OCI-LY7 (cell line): ENCODE measurements at places on chromosomes 11 and 22. TPM values are rescaled to one million over a fixed set of nuclear protein-coding genes. Genes with fewer than 3 reads are reported as not detected.

DNA sequence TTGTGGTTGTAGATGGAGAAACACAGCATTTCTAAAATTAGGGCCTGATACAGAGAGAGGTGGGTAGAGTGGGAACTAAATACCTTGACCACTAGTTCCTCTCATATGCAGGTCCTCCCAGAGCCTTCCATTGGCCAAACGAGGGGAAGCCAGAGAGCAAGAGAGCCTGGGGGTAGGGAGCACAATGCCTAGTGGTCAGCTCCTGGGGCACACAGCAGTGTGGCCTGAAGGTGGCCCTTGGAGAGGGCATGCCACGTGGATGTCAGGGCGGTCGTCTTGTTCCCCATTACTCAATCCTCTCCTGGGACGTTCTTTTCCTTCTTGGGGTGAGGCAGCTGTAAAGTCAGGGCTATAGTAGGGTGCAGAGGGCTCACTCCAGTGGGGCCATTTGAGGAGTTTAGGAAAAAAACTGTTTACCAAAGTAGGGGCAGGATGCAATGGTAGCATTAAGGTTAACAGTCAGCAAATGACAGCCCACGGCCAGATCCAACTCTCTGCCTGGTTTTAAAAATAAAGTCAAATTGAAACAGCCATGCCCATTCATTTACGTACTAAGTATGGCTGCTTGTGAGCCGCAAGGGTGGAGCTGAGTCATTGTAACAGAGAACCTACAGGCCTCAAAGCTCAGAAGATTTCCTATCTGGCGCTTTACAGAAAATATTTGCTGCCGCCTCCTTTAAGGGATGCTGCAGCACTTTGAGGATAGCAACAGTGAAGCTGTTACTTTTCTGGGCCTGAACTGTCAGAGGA is 7.6 kb downstream of the MYO18B start:
- DNase-seq, result no peak

GRCh38 chr22:39839204-39839603 is 54.4 kb downstream of the ENTHD1 start:
- peak; percentile 6 for DNase-seq

GRCh38 chr22:16699326-16699725 is 106.7 kb upstream of the CCT8L2 start:
- no peak for DNase-seq

DNA sequence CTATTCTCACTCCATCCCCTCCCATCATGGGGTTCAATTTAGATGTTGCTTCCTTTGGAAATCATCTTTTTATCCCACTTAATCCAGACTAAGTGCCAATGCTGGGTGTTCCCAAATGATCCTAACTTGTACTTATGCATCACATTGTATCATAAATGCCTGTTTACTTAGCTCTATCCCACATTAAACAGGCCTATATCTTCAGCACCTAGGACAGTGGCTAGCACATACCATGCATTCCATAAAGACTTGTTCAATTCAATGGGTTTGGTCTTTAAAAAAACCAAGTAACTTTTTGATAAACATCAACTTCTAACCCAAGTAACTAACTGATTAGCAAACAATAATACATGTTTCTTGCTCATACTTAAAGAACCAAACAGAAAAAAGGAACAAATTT is 40.6 kb downstream of the RSF1 start:
- DNase-seq, result no peak

DNA sequence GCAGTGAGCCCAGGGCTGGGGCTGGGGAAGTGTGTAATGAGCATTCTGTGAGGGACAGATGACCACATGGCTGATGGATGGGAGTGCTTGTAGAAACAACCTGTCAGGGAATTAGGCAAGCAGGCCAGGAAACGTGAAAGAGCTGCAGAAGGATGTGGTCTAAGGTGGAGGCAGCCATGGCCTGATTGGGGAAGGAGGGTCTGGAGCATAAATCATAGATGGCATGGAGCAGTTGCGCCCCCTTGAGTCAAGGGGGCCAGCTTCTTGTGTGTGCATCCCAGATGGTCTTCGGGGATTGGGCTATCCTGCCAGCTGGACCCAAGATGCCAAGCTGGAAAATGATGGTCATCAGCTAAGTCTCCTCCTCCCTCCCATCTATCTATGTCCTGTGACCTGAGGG is 119.4 kb upstream of the CLPB start:
- DNase-seq, result peak; percentile 29

DNA sequence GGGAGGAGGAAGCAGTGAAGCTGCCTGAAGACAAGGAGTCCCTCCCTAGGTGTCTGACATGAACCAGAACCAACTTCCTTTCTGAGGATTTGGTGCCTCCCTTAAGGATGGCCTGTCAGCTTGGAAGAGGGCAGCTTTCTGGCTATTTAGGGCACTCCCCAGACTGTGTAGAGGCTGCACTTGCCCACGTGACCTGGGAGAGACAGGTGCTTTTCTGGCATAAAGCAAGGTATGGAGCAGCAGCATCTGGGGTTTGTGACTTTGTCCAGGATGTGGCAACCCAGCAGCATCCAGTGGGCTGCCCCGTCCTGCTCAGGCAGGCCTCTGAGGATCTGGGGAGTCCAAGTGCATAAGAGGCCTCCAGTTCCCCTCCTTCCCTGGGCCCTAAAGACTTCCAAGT is 42.0 kb upstream of the TLCD5 start:
- DNase-seq, result no peak

DNA sequence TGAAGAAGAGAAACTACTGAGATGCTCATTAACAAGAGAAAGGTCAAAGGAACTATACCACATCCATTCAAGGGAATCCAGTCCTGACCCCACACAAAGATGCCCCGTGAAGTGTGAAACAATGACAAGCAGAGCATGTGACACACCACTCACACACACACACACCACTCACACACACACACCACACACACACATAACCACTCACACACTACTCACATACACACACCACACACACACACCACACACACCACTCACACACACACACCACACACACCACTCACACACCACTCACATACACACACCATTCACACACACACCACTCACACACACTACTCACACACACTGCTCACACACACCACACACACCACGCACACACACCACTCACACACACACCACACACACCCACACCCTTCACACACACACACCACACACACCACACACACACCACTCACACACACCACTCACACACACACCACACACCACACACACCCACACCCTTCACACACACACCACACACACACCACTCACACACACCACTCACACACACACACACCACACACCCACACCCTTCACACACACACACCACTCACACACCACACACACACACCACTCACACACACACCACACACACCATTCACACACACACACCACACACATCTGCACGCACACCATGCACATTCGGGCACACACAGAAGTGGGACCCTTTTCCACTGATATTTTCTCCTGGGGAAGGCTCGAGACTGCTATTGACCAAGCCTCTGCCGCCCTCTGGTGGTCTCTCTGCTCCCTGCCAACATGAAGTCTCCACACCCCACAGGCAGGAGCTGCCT is 32.0 kb upstream of the COMT start:
- DNase-seq, result peak; percentile 89

GRCh38 chr22:24434471-24435322 is 7.3 kb downstream of the ADORA2A start:
- peak; percentile 97 for DNase-seq

DNA sequence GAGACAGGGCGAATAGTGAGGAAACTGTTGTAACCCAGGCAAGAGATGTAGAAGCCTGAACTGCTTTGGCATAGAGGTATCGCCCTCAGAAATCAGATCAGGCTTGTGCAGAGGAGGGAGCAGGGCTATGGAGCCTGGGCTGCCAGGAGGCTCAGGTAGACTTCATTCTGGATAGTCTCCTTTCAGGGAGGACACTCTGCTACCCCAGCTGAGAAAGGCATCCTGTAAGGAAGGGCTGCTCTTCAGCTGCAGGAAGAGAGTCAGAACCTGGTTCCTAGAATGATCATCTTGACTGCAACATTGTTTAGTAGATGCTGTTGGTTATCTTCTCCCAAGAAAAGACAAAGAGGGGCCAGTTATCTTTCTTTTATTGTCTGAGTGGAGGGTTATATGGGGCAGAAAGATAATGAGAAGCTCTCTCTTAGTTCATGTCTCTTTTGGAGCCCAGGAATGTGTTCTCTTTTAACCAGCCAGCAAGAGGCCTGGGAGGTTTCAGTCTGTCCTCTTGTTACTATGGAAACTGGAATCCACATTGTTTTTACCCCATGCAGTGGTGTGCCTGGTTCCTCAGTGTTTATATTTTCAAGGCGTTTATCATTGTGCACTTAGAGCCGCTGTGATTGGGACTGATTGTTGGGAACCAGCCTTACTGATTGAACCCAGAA is 95.7 kb downstream of the STIM1 start:
- DNase-seq, result no peak

- DNase-seq, result no peak
Observed at GRCh38 chr11:104926771-104927611, 28.7 kb upstream of the CASP12 start.

- no peak for DNase-seq
Observed at GRCh38 chr11:22197139-22198005, 4.5 kb downstream of the ANO5 start.

GRCh38 chr22:24441406-24442351 is 14.3 kb downstream of the ADORA2A start:
- no peak for DNase-seq

DNA sequence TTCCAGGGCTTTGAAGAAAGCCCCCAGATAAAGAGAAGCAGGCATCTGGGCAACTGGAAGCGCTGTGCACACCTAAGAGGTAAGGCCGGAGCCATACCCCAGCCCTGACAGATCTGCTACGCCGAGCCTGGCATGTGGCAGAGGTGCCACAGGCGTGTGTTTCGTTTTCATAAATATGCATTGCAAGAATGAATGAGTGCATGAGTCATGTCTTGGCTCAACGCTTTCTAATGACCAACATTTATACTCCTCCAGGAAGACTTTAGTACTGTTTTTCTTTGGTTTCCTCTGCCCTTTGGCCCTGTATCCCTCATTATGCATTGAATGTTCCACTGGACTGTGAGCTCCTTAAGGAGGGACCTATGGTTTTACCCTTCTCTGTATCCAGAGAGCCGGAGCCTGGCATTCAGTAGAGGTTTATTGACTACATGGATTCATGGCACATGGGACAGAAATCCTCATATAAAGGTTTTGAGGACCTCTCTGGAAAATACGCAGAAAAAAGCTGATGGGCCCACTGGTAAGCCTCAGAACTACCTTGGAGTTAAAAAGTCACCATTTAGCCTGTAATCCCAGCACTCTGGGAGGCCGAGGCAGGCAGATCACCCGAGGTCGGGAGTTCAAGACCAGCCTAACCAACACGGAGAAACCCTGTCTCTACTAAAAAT is 38.9 kb upstream of the CSNK2A3 start:
- no peak for DNase-seq

DNA sequence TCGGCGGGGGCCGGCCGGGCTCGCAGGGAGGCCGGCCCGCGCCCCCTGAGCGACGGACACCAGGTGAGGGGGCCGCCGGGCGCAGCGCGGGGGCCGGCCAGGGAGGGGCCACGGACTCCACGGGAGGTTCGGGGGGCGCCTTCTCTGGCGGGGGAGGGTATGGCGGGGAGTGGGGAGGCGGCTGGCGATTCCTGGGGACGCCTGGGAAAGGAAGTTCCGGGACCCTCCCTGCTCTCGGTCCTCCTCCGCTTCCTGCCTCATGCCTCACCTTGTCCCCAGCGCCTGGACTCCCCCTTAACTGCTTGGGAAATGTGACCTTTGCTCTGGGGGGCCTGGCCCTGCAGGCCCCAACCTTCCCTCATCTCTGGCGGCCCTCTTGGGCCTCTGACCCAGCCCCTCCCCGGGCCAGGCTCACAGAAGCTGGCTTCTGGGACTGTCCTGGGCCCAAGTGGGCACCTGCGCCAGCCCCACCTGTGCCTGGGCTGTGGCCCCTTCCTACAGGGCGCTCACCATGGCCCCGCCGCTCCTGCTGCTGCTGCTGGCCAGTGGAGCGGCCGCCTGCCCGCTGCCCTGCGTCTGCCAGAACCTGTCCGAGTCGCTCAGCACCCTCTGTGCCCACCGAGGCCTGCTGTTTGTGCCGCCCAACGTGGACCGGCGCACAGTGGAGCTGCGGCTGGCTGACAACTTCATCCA is 516 bp downstream of the LRFN4 start:
- no peak for DNase-seq

DNA sequence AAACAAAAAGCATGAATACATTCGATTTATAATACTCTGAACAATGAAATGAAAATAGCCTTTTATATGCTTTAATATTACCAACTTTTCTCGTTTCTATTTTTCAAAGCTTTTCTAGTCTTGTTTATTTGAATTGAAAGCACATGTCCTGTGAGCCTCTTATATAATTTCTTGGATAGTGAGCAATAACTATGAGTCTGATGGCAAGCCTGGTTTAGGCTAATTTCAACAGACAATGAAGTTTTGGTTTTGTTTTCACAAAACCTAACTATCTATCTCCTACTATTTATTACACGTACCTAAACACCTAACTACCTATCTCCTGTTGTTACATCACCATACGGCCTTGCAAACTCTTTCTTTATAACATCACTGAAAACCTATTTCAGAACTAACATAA is 29.2 kb upstream of the CEP126 start:
- no peak for DNase-seq

GRCh38 chr11:17353821-17354600 is 2.4 kb downstream of the NCR3LG1 start:
- no peak for DNase-seq

- DNase-seq, result peak; percentile 17
Observed at GRCh38 chr11:128868841-128869671, 2.0 kb upstream of the KCNJ1 start.

- no peak for DNase-seq
Observed at GRCh38 chr11:134665571-134666270, 253.7 kb upstream of the B3GAT1 start.

DNA sequence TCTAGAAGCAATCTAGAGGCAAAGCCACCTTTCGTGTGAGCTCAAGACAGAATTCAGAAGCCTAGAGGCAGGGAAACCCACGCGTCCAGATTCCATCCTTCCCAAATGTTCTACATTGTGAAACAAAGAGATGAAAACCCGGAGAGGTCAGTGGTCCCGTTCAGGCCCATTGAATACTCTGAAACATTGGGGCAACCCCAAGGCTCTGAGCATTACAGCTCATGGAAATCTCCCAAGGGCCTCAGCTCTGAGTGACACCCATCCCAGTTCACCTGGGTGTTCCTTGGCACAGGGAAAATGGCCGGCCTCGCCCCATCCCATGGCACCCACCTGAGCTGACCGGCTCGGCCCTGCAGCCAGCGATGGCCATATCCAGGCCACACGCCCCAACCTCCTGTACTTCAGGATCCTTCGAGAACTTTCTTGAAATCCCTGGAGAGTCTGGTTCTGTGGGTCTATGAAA is 128.6 kb upstream of the FGF3 start:
- DNase-seq, result no peak

GRCh38 chr11:94876645-94877442 is 96.5 kb downstream of the CWC15 start:
- no peak for DNase-seq

DNA sequence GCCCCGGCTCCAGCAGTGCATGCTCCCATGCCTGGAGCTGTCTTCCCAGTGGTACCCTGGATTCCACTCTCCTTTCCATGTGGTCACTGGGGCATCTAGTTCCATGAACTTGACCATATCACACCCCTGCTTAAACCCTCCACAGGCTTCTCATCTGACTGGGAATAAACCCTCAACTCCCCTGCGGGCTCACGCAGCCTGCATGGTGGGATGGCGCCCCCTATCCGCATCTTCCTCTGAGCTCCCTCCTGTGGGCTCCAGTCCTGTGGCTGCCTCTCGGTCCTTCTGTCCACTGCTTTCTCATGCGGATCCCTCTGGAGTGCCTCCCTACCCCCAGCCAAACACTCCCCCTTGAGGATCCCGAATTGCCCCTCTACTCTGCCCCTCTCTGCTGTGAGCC is 41.4 kb upstream of the TTLL12 start:
- DNase-seq, result peak; percentile 36

Gene TESMIN
- 19.4 and 24.0 TPM in 2 replicates for total RNA-seq

Gene LUZP2
- not detected in 2 replicates for total RNA-seq

Gene KRTAP5-11
- not detected in 2 replicates for total RNA-seq

Gene LRRC10B
- not detected in 2 replicates for total RNA-seq

Gene SPDYC
- not detected in 2 replicates for total RNA-seq

Gene PGA3
- not detected in 2 replicates for total RNA-seq
